Activated T-cell treated with anti-CD3 and anti-CD28 coated beads, Interleukin-2, amount 50 U/mL, for 4 hours (primary cell): ENCODE measurements at places on chromosomes 2 and 18.

GRCh38 chr2:216860426-216861137, 718 bp upstream of the TNP1 start:
- no peak for DNase-seq

GRCh38 chr2:163123526-163123925, 285.0 kb upstream of the KCNH7 start:
- no peak for DNase-seq

DNA sequence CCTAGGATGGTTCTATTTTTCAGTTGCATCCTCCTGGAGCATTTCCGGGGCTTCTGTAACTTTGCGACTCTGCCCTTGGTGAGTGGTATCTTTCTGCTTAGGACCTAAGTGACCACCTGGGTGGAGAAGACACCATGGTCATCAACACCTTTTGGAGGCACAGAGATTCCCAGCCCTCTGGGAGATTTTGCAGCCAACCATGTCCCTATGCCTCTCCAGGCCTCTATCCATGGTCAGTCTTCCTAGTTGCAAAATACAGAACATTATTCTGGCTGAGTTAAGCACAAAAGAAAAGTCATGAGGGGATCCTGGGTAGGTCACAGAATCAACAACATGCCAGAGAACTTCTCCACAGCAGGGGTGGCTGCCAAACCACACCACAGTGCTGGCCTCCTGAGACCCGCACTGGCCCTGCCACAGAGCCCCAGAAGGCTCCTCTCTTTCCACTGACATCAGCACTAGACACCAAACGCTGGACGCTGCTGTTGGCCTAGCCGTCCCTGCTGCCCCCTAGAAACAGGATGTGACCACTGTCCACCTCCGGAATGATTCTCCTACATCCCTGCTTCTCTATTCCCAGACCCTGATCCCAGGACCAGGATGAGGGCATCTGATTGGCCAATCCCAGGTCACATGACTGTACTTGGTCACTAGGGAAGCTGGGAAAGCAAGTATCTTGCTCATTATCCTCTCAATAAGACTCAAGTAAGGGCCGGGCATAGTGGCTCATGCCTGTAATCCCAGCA, 47.7 kb downstream of the SMAD7 start:
- no peak for DNase-seq

GRCh38 chr2:46392561-46393346, 86.6 kb upstream of the TMEM247 start:
- no peak for DNase-seq

DNA sequence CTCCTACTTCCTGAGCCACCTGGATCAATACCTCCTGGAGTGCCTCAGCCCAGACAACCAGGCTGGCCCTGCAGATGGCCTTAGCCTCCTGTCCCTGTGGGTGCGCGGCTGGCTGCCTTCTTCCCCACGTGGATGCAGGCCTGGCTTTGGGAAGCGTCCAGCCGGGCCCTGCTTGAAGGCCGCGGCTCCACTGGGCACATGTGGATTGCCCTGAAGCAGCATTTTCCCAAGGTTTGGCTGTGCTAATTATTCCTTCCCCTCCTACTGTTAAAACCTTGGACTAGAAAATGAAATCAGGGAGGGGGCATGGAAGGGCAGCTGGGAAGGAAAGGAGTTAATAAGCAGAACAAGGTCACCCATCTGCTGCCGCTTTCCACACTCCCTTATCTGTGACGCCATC, 143.0 kb upstream of the GATA6 start:
- no peak for DNase-seq

- no peak for DNase-seq
Measured at GRCh38 chr2:3293221-3293620, 84.4 kb downstream of the EIPR1 start.

DNA sequence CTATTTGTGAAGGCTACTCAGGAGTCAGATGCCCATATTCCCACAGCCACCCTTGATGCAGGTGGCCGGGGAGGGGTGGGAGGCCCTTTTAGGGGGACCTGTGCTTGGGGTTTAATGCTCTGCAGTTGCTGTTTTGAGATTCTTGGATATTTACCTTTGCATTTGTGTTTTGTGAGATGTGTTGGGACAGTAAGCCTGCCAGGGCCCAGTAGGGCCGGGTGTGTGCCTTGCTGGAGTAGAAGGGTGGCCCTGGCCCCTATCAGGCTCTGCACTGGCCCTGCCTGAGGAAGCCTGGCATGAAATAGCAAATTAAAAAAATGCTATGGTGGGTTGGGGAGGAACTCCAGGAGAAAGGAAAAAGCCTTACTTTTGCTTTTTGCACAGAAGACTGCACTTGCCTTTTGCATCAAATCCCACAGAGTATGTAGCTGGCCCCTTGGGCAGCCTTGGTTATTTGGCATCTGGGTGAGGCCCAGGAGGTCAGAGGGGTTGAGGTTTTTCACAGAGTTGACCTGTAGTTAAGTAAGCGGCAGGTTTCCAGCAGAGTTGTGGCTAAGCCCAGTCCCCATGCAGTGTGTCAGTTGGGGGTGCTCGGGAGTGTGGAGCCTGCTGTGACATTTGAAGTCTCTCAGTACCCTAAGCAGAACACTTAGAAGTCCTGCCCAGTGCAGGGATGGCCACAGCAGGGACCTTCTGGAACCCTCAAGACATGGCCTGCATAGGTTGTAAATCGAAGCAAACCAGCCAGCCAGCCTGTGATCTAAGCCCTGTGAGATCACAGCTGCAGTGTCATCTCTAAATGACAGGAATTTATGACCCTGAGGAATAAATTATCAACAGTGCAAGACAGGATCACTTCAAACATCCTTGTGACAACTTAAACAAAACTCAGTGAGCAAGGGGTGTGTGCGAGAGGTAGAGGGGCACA, 68.8 kb downstream of the SH3RF3 start:
- no peak for DNase-seq

- DNase-seq, result peak; percentile 47
Measured at GRCh38 chr2:234444893-234445292, 52.0 kb downstream of the ARL4C start.

DNA sequence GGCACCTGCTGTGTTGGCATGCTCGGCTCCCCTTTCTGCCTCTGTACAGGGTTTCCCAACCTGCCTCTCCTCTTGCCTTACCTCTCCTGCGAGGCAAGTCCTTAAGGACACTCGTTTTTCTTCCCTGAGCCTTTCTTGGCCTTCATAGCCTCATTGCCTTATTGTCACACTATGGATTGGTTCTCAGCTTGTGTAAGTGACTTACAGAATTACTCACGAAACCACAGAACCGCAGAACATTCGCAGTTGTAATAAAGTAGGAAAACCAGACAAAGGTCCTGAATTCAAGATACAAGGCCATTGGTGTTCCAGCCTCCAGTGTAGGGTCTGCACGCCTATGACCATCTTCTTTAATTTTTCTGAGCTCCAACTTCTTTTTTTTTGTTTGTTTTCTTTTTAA, 317.6 kb upstream of the SMIM21 start:
- no peak for DNase-seq

GRCh38 chr2:10288606-10289005, 14.1 kb upstream of the HPCAL1 start:
- no peak for DNase-seq

- no peak for DNase-seq
Measured at GRCh38 chr2:150101947-150102346, 385.5 kb downstream of the RND3 start.

DNA sequence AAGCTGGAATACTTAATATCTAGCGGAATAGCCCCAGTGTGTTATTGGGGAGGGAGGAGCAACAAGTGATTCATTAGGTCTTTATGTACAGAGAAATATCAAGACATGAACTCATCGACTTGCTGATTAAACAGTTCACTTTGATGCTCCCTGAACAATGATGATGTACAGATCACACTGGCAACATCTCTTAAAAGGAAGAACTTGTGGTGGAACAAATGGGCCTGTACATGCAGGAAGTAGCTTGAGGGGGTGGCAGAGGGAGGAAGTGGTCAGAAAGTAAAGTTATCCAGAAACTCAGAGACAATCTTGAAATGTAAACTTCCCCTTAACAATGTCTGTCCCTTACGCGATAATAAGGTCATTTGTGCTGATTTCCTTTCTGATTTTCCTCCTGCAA, 90.5 kb downstream of the NXPH2 start:
- no peak for DNase-seq

DNA sequence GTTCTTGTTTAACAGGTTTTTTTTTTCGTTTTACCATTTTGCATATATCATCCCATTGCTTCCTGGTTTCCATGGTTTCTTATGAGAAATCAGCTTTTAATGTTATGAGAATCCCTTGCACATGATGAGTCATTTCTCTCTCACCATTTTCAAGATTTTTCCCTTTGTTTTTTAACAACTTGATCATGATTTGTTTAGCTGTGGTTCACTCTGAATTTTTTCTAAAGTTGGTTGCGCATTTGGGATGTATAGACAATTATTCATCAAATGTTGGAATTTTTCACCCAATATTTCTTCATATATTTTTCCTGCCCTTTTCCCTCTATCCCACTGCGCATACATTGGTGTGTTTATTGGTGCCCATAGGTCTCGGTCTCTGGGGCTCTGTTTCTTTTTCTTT, 42.4 kb upstream of the BIN1 start:
- DNase-seq, result no peak

DNA sequence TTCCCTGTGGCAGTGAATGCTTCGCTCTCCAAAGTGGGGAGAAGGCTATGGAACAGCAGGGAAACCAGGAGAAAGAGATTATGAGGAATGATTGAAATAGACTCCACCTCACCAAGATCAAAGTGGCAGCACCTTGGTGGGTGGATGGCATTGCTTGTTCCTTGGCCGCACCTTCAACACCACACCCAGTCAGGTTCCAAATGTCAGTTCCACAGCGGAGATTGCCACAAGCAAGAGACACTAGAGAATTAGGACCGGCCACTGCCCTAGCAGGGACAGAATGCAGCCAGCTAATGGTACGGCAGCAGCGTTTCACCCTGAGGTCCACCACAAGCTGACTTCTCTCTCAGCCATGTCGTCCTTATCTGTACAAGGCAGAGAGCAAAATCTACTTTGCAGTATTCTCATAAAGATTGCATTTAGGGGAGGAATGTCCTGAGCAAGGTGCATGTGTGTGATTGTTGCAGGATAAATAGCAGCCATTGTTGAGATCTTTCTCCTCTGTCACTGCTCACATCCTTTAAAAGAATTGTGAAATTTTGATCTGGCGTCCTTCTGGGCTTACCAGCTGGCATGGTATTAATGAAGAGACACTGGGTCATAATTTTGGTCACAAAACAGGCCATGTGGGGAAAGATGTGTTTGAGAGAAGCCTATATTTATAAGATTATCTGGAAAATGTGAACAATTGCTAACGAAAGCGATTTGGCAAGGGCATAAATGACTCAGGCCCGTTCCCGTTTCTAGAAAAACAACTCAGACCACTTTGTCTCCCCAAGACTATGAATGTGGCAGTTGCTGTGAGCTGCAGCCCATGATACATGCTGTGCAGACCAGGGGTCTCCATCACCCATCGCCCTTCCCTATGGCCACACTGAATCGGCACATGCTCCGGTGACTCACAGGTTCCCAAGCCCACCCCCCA, 228.6 kb upstream of the ID2 start:
- DNase-seq, result no peak

DNA sequence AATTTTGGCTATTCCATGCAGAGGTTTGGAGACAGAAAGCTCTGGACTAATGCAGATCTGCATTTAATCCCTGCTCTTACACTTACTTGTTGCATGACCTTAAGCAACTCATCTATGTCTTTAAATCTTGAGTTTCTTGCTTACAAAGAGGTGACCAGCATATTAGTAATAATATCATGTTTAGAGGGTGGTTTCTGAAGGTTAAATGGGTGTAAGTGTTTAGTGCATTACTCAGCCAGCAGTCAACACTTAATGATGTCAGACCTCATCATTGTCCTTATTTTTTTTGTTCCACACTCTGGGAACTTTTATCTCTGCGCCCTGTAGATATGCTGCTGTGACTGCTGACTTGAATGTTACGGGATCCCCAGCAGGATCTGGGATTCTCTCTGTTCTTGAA, 1.7 kb downstream of the IL1RL1 start:
- DNase-seq, result no peak

GRCh38 chr18:46260016-46260878, 156.1 kb downstream of the HAUS1 start:
- DNase-seq, result no peak

GRCh38 chr2:189213250-189213649, 33.7 kb upstream of the COL5A2 start:
- DNase-seq, result no peak

DNA sequence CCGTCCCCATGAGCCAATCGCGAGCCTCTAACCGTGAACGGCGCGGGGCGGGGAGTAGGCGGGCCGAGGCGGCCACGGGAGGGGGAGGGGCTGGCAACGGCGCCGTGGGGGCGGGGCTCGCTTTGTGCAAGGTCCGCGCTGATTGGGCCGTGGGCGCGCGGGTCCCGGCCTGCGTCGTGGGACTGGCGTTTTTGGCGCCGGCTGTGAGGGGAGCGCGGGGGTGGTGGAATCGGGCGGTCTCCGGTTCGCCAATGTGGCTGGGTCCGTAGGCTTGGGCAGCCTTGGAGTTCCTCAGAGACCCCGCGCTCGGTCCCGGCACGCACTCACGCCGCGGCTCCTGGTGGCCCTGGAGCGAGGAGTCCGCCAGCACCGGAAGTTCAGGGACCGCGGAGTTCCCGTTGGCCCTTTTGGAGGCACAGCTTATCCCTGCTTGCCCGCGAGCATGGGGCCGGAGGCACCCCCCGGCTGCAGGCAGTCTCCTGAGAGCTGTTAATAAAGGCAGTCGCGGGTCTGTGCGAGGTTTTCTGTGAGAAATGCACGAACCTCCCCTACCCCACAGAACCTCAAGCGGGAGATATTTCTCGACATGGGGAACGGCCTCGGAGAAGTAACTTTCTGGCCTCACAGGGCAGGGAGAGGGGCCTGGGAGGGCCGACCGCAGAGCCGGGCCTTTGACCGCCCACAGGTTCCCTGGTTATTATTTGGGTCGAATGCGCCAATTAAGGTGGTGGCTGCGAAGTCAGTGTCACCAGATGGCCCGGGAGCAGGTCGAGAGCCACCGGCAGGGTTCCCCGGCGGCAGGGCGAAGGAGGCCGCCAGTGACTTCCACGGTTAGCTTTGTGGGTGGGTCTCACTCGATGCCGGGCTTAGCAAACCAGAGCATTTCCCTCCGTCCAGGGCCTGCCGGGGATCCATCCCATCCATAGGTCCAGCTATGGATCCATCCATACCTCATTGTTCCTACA, 574 bp upstream of the NCL start:
- DNase-seq, result peak; percentile 99

DNA sequence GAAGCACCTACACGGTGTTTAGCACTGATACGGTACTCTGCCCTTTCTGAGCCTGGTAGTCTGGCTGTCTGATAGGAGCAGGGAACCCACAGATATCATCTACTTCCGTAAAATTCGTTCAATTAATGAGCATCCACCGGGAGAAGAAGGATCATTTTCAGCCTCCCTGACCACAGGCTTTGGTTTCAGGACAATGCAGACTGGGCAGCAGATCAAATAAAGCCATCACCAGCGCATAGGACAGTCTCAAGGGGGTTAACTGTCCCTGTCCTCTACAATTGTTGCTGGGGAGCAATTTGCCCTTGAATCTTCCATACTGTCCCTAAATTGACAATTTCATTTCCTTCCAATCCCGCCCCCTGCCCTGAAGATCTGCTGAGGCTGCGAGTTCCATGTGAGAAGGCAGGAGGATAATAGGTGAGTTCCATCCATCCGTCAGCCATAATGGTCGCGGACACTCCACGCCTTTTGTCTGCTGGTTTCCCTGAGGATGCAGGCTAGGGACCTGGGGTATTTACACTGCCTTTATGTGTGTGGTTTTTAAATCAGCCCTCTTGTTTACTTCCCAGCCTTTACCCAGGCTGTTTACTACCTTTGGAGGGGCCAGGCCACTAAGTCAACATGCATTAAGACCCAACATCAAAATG, 110.0 kb downstream of the MYCN start:
- DNase-seq, result no peak
